ENCODE measurements at places on chromosomes 3 and 15.

DNA sequence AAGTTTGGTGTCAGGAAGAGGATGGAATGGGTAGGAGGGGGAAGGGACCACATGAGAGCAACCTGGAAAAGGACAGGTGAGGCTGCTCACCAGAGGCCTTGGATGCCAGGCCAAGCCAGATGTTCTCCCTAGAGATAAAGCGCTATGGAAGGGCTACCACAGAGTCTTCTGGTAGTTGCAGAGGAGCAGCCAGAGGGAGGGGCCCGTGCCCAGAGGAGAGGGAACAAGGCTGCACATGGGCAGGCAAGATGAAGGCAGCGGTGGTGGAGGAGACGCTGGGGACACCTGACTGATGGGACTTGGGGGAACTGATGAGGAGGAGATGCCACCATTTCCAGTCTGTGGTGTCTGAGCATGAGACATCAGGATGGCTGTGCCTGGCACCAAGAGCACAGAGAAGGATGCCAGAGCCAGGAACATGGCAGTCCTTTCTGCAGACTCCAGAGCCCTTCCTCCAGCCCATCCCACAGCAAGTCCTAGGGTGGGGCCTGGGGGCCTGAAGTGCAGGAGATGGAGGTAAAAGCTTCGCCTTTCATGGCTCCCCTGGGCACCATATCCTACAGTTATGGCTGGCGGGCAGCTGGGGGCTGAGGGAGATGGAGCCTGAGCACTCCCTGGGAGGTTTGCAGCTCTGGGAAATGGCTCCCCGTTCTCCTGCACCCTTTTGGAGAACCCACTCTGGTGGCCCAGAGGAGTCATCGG, 103.0 kb downstream of the ETFA start:
- no peak for DNase-seq

- DNase-seq, result no peak
Measured at GRCh38 chr3:108182339-108182738, 39.9 kb downstream of the IFT57 start.

DNA sequence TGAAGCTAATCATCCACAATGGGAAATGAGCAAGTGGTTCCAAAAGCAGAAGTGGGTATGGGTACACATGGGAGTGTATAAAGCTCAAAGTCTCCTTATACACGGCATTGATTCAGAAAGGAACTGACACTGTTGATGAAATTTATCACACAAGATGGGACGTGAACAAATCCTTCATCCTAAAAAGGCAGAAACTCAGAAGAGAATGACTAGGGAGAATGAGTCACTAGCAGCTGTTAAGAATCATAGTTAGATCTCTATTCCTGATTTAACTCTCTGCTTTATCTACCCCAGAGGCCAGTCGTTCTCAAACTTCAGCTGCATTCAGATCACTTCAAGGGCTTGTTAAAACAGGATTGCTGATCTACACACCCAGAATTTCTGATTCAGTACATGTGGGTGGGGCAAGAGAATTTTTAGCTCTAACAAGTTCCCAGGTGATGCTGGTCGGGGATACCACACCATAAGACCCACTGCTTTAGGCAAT, 97.7 kb upstream of the PHLDB2 start:
- DNase-seq, result no peak

DNA sequence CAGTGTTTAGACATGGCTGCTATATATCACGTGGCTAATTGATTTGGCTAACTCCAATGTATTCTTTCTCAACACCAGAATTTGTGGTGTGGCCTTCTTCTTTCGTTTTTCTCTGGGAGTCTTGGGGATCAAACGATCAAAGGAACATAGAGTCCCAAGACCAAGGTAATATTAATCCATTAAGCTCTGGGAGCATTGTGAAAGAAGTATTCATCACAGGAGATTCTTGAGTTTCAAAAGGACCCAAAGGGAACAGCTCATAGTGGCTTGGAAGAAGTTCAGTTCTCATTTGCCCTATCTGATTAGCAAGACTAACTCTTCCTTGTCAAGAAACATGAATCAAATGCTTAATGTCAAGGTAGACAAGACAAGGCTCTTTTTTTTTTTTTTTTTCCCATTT, 32.9 kb upstream of the TICRR start:
- DNase-seq, result no peak

GRCh38 chr15:101537483-101538080, 48.1 kb upstream of the PCSK6 start:
- no peak for DNase-seq

GRCh38 chr3:128040660-128041059, 11.6 kb upstream of the SEC61A1 start:
- DNase-seq, result no peak

GRCh38 chr3:160006282-160007163, 17.9 kb downstream of the IL12A start:
- peak; percentile 56 for DNase-seq
